Fibroblast of upper back skin (primary cell): ENCODE measurements at places on chromosomes 6 and 20.

DNA sequence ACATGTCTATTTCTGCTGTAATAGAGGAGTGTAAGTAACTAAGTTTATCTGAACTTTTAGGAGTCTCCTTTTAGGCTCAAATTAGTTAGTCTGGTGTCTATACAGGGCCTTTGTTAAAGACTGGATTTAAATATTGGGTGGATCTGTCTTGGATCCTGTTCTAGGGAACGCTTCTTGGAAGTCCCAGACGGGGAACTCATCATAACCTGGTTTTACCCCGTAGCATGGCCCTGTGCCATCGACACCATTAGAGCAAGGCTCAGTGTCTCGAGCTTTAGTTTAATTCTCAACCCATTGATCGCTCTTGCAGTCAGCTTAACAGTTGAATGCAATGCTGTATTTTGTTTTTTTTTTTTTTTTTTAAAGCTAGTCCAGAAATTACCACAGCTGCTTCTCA is 89.9 kb downstream of the CARMIL1 start:
- no peak for DNase-seq

- DNase-seq: no peak
These were observed 2.4 kb downstream of the PHF3 start for GRCh38 chr6:63637865-63638445.

DNA sequence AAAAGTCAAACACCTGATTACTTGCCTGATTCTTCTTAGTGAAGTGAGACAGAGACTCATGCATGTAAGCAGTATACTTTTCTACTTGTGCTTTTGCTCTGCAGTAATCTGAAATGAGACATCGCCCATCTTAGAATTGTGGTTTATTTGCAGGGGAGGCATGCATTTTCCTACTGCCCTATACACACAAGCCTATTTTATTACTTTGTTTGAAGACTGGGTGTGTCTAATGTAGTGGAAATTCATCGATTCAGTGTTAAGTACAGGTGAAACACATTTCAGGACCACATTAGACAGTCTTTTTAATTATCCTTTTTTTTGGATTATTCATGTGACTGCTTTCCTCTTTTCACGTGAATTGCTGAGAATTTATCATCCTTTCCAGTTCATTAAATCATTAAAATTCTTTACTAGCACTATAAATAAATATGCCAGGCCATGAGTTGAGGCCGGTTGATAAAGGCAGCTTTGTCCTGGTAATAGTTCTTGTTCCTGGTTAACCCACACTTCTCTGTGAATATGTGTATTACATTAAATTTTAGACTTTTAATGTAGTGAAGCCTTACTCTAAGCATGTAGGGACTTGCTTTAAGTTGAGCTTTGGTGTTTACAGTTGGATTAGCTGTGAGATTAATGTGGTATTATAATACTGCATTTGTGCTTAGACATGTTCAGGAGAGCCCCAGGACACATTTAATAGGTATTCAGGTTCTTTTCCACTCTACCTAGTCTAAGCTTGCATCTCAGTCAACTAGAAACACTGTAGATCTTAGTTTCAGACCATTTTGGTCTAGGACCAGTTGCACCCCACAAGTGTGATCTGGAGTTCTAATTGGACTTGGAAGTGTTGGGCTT is 10.8 kb upstream of the BTBD3 start:
- DNase-seq: no peak

DNA sequence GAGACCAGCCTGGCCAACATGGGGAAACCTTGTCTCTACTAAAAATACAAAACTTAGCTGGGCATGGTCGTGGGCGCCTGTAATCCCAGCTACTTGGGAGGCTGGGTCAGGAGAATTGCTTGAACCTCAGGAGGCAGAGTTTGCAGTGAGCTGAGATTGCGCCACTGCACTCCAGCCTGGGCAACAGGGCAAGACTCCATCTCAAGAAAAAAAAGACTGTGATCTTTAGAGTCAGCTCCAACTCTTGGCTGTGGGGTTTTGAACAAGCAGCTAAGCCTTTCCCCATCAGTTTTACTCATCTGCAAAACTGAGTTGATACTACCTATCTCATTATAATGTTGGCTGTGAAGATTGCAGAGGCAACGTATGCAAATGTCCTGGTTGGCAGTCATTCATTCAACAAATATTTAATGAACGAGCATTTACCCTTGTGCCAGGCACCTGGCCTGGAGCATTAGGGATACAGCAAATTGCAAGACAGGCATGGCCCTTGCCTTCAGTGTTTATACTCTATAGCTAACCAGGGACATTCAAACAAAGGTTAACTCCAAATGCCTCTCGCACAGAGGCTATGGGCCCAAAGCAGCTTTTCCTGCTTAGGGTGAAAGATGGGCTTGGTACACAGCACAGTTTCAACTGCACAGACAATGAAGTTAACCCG is 37.8 kb downstream of the ILRUN start:
- no peak for DNase-seq

- DNase-seq: peak; percentile 74
These were observed at the start of gene UBE3D for GRCh38 chr6:83065511-83066192. TSS of gene UBE3D (minus strand) at chr6:83065841. CDS start at chr6:83065718, 123 bp downstream.

DNA sequence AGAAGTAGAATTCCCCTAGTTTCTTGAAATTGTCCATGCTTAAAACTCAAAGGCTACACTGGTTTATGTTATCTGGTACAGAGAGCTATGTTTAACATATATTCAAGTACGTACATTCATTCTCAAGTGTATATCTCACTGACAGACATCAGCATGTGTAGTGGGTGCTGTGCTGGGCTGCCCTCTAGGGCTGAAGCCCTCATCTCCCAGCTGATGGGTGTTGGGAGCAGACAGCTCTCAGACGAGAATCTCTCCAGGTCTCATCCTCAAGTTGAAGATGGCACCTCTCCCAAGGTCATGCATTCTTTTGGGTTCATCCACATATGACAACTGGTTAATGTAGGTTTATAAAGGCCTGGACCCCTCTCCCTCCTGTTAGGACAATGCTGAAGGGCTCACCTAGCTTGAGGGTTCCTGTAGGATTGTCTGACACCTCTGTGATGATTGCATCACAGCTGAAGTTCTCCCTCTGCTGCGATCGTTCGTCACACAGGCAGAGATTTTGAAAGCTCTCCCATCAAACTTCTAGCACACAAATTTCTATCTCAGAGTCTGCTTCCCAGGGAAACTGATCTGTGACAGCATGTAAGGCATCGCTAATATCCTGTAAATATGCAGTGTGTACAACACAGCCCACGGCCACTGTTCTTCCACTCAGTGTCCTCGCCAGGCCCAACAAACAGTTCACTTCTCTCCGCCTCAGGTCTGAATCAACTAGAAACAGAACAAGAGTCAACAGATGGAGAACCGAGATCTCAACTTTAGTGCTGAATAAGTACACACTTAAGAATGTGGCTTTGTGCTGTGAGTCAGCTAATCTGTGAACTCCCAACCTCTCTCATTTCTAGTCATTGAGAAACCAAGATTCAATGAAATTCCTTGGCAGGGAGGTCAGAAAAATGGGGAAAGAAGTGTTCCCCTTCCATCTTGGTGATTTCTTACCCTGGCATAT is 43.2 kb downstream of the PREP start:
- peak; percentile 92 for DNase-seq

DNA sequence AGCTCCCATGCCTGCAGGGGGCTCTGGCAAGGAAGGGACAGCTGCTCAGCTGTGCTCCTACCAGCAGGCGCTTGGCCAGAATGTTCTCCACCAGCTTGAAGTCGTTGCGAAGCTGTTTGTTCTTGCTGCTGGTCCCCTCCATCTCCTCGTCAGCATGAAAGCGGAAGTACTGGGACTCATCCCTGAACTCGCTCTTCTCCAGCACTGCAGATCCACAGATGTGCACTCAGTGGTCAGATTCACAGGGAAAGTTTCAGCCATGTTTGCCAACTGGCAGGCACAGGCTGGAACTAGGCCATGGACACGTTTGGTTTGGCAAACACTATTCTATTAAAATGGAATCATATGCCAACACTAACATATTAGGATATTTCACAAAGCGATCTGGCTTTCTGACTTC is 167.9 kb downstream of the PREX1 start:
- no peak for DNase-seq

DNA sequence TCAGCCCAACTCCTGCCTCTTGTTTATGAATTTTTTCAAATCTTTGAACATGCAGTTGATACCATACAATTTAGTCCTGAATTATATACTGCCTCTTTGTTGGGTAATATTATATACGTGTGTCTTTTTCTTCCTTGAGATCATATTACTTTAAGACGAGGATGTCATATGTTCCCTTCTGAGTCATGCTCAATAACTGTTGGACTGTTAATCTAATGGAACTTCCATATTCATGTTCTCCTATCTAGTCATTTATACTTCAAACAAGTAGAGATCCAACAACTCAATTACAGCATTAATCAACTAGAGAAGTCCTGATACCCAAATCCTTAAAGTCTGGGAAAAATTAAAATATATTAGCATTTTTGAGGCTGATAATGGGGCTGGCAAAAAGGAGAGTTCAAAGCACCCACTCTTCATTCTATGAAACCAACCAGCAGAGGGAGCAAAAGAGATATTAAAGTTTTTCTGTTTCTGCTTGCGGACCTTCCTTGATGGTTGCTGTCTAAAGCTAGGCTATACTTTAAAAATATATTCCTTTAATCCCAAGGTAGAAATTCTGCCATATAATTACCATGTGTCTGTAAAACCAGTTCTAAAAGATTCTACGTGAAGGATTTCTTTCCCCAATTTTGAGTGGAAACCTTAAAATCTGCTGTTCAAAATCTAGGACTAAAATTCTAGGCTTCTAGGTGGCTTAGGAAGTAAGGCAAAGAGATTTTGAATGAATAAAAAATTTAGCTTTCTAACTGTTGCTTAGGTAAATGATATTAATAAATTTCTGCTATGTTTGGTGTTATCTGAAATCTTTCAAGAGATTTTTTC is 498.9 kb downstream of the BCKDHB start:
- DNase-seq: peak; percentile 56

GRCh38 chr6:44269178-44269920 is 901 bp upstream of the TMEM151B start:
- DNase-seq: no peak

GRCh38 chr6:17038316-17038715 is 63.5 kb upstream of the STMND1 start:
- DNase-seq: peak; percentile 59

DNA sequence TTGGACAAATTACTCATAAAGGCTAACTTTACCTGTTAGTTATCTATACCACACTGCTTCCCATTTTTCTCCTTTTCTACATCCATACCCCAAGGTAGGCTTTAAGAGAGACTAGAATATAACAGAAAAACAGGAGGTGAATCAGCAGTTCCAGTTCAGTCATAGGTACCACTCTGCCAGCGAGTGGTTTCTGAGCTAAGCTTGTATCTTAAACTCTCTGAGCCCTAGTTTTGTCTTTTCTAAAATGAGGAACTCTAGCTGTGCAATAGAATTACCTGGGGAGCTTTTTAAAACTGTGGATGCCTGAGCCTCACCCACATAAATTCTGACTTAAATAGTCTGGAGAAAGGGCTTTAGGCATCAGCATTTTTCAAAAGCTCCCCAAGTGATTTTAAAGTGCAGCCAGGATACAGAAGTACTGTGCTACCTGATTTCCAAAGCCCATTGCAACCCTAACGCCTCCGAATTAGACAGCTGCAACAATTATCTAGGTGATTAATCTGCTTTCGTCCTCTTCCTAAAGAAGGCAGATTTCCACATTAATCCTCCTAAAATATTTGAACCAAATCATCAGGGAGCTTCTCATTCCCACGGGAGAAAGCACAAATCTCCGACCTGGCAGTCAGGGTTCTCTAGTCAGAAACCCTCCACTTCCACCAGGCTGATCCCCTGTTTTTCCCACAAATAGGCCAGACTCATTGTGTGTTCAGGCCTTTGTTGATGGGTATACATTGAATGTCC is 37.4 kb upstream of the RPL7L1 start:
- DNase-seq: no peak

- DNase-seq: no peak
These were observed 13.3 kb upstream of the KCNK15 start for GRCh38 chr20:44732327-44732726.

GRCh38 chr6:21246075-21246474 is 347.5 kb upstream of the SOX4 start:
- no peak for DNase-seq

GRCh38 chr6:150272976-150273315 is 95.9 kb upstream of the IYD start:
- peak; percentile 53 for DNase-seq

- no peak for DNase-seq
These were observed 238.0 kb downstream of the COL12A1 start for GRCh38 chr6:74967821-74968220.

- no peak for DNase-seq
These were observed 869.7 kb downstream of the PHF3 start for GRCh38 chr6:64505312-64505711.

DNA sequence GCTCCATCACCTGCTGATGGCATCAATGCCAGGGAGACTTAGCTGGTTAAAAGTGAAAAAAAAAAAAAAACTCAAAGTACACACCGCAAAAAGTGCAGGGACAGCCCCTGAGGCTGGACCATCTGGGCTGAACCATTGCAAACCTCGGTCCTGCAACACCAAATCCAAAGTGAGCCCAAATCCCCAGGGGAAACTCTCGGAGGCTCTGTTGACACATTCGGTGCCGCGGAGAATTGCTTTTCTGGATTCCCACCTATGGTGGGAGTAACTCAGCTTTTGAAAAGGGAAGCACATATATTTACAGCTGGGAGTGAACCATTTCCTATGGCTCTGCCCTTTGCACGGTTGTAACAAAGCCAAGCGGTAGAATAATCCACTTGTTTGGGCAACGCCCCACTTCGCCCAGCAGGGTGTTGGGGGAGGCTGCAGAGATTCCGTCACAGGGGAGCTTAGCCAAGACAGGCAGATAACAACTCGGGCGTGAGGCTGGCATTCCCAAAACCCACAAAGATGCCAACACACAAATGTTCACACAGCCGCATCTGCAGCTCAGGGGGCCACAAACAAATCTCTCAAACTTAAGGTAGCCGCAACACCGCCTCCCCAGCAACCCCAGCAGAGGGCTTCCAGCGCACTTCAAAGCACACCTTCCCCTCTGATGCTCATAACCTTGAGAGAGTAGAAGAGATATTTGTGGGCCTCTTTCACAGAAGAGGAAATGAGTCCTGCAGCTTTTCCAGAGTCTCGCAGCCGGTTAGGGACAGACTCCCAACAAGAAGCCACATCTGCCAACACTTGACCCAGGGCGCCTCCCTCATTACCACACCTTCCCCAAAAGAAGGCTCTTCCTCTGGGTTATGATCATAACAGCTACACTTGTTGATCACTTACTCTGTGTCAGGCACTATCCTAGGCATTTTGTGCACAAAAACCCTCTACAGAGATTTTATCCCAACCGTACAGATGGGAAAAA is 11.4 kb downstream of the ZC3H12D start:
- no peak for DNase-seq

- DNase-seq: peak; percentile 97
These were observed at the start of gene SSR1 for GRCh38 chr6:7312616-7313504. TSS of gene SSR1 (minus strand) at chr6:7313199. CDS start at chr6:7313120, 79 bp downstream.

DNA sequence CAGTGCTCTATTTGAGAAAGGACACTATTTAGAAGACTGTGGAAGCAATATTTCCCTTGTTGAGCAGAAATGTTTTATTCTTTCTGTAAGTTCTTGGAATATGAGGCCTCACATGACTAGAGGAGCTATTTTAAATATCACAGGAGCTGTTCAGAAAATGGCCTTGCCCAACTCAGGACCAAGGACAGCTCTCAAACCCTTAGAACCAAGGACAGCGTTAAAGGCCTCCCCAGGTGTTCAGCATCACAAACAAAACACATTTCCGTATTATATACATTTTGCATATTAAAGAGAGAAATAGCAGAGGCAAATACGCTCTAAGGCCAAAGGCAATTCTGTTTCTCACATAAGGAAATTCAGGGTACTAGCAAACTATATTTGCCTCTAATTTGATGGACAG is 631.4 kb downstream of the CDH26 start:
- peak; percentile 35 for DNase-seq

GRCh38 chr6:125888989-125889656 is 67.4 kb upstream of the HINT3 start:
- DNase-seq: no peak

GRCh38 chr6:112408522-112408921 is 61.4 kb downstream of the RFPL4B start:
- no peak for DNase-seq
